Activated CD8-positive, alpha-beta T cell treated with anti-CD3 and anti-CD28 coated beads for 36 hours (primary cell): ENCODE measurements at places on chromosomes 7 and 10. TPM values are rescaled to one million over a fixed set of nuclear protein-coding genes. Genes with fewer than 3 reads are reported as not detected.

NPFFR1 gene
- not detected for total RNA-seq

- H3K27ac ChIP-seq: no peak overlapping the region
- no peak for DNase-seq
- peaks cover 2% of the 10 kb centered on the region for H3K4me1 ChIP-seq
- no peaks in the 10 kb centered on the region for H3K27me3 ChIP-seq
- H3K36me3 ChIP-seq: no peaks in the 10 kb centered on the region
These were observed 42.8 kb downstream of the MYL10 start for GRCh38 chr7:101586078-101586905.

DNA sequence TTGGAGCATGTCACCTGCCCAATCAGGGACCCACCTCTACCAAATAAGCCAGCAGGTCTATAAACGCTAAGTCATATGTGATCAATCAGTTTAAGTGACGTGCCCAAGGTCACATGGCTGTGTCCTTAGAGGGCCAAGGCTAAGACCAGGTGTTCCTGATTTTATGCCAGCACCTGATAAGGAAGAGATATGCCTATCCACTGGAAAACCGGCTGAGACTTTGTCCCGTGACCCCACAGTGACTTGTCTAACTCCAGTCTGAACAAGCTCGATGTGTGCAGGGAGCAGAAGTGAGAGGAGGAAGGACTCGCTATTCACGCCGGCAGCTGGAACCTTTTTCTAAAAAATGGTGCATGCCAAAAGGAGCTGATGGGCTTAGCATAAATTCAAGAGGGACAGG is 57.0 kb downstream of the PRKAG2 start:
- no peak overlapping the region for H3K4me3 ChIP-seq
- H3K27ac ChIP-seq: no peak overlapping the region
- peaks cover 12% of the 10 kb centered on the region for H3K4me1 ChIP-seq
- DNase-seq: no peak

CC2D2B gene
- total RNA-seq: not detected

MBL2 gene
- total RNA-seq: not detected

GPRIN2 gene
- not detected for total RNA-seq

GRCh38 chr7:142870147-142870559 is 15.3 kb downstream of the EPHB6 start:
- DNase-seq: no peak
- no peak overlapping the region for H3K27ac ChIP-seq
- no peaks in the 10 kb centered on the region for H3K36me3 ChIP-seq
- no peaks in the 10 kb centered on the region for H3K27me3 ChIP-seq
